Prostate gland (tissue), 2 donors: ENCODE measurements at places on chromosomes 4 and X. TPM values are rescaled to one million over a fixed set of nuclear protein-coding genes. Genes with fewer than 3 reads are reported as not detected.

UGT2A1 gene
- total RNA-seq = not detected

TLR6 gene
- 1.0 TPM for total RNA-seq

XKRX gene
- 0.85 TPM for total RNA-seq

GRCh38 chr4:154516318-154517029 lies 24.9 kb upstream of the DCHS2 start:
- no peak for DNase-seq

GRCh38 chr4:121788896-121789295 lies 12.2 kb upstream of the EXOSC9 start:
- DNase-seq = no peak

ARHGAP24 gene
- total RNA-seq = 6.7 TPM

DNA sequence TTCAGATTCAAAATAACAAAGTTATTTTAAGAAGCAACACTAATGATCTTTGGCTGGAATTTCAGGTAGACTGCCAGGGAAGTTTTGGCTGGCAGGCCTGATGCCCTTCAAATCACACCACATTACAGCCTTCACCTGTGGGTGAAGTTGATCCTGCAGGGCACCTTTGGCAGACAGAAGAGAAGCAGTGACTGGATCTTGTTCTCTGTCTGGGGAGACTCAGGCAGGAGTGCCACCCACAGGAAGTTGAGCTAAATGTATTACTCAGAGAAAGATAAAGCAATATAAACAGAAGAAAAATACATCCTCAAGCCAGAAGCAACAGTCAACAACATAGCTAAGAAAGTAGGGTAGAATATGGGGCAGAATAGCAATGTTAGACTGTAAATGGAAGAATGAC lies 12.8 kb upstream of the CFAP299 start:
- no peak for DNase-seq

GRCh38 chr4:185936650-185937376 lies 124.8 kb upstream of the SORBS2 start:
- no peak for DNase-seq
